ENCODE measurements at places on chromosomes 3 and 15.
A peak's percentile ranks its signal among the peaks of the same experiment; 100 is the strongest.

DNA sequence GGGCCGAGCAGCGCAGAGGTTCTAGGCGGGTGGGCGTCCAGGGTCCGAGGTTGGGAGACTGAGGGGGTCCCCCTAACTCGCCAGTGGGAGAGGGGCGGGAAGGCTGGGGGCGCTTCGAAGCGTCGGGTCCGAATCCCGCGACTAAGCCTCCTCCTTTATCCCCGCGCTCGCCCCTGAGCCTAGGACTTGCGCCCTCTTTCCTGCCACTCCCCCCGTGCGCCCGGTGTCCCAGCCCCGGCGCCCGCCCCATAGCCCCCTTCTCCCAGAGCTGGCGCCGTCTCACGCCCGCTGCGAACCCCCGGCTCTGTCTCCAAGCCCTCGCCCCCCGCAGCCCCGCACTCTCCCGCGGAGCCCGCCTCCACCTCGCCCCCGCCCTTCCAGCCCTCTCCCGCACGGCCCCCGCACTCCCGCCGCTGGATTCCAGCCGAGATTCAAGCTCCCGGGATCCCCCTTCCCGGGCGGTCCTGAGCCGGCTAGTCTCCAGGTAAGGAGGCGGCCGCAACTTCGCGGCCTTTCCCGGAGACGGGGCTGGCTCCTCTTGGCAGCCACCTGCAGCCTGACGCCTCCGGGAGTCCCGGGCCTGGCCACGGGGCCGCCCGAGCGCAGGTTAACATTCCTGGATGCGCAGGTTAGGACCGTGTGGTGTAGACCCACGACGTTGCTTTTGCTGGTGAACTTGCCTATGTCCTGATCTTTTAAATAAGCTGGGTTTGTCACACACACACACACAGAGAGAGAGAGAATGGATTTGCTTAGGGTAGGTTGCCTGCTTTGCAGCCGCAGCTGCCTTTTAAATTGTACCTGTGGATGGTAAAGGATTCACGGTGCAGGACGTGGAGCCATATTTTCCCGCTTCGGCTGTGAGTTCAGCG lies 563 bp downstream of the PXYLP1 start:
- DNase-seq: peak; percentile 35

DNA sequence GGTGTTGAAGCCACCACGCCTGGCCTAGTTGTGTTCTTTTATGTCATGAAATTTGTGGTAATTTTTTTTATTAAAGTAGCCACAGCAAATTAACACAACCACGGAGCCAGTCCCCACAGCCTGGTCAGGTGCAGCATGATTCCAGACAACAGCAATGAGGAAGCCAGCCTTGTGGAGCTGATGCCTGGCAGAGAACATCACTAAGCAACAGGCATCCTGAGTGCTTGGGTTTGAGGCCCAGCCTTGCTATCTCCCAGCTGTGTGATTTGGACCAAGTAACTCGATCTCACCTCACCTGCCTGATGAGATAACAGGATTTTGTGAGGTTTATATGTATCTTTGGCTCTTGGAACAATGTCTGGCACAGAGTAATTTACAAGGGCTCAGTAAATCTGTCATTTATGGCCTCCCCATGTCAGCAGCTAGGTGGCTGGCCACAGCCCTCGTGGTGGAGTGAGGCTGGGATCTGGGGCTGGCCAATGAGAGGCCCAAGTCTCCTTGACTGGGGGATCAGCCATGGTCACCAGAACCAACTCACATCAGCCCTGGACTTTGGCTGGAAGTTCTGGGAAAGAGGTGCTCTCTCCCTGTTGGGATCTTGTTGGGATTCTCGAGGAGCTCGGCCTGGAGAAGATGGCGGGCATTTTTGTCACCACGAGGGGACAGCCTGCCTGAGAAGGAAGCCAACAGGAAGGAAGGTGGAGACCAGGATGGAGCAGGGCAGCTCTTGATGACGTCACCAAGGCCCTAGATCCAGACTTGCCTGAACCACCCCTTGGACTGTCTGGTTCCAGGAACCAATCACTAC lies 22.8 kb upstream of the FLNB start:
- DNase-seq: no peak

DNA sequence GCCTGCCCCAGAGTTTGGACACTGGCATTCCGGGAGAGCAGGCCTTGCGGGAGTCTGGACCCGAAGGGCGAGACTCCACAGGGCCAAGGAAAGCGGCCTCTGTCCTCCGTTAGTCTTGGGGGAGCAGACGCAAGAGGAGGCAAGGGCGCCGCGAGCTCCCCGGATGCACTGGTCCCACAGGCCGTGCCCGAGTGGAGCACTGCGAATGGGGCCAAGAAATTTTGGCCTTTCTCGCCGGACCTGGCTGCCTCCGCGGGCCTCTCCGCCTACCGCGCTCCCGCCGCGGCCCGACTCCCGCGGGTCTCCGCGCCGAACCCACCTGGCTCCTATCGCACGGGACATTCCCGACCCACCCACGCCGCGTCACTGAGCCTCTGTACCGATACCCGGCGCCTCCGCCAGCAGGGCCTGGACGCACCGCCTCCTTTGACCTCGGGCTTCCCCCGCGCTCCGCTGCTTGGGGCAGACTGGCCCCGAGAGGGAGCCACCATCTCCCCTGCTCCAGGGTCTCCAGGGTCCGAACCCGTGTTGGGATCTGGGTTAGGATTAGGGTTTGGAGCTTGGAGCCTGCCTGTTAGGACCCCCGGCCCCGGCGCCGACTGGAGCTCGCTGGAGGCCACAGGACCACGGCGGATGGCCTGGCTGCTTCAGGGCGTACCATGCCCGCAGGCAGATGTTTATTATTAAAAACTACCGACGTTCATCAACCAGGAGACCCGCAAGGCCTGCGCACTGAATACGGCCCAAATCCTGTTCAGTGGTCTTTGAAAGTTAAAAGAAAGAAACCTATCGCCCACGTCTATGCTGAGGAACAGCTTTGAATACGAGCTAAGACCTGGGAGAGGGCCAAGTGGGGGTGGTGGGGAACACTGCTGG lies 11.7 kb downstream of the SHOX2 start:
- DNase-seq: no peak

GRCh38 chr3:138914870-138915502 lies 32.0 kb downstream of the FOXL2 start:
- no peak for DNase-seq

DNA sequence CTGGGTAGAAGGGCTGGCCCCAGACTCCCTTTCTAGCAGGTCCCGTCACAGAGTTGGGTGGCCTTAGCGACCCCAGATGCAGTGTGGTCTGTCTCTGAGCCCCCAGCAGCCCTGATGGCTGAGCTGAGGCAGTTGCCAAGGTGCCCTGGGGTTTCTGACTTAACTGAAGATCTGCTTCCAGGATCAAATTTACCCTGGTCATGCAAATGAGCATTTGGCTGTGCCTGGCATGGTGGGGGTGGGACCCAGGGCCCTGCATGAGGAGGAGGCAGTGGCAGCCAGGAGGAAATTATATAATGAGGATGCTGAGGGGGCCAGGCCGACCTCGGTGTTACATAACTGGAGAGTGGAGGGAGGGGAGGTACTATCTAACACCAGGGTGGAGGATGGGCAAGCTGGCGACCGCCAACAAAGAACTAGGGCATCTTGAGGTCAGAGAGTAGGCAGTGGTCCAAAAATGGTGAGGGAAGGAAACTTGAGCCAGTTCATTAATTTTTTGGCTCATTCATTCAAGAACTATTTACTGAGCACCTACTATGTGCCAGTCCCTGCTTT lies 16.4 kb downstream of the PLEKHO2 start:
- DNase-seq: no peak

- DNase-seq: no peak
These were observed 186.0 kb downstream of the UBE2E2 start for GRCh38 chr3:23389089-23389488.

DNA sequence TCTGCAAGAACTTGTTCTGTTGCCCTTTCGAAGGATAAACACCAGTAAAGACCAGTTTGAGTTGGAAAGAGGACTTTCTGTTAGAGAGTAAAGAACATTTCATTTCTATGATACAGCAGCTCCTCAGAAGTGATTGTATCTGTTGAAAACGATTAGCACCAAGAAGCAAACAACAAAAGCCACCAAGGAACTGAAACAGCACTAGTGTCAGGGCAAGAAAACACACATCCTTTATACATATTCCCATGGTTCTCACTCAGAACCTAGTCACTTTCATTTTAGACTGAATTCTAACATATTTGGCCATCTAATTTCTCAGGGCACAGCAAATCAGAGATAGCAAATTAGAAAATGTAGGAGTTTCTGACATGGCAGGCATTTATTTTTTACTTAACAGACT lies 116.1 kb downstream of the ATP1B3 start:
- DNase-seq: no peak

GRCh38 chr3:35492841-35493240 lies 146.5 kb upstream of the ARPP21 start:
- no peak for DNase-seq
